Vein endothelial cell (primary cell): ENCODE measurements at places on chromosomes 12 and 14. TPM values are rescaled to one million over a fixed set of nuclear protein-coding genes. Genes with fewer than 3 reads are reported as not detected.

SCN8A gene
- total RNA-seq = 2.5 and 4.9 TPM in 2 replicates

TMTC1 gene
- total RNA-seq = 1.2 and 2.0 TPM in 2 replicates

FBXO21 gene
- 73.2 and 92.4 TPM in 2 replicates for total RNA-seq

SPX gene
- under 0.01 and 0.10 TPM in 2 replicates for total RNA-seq

SOX5 gene
- total RNA-seq = 1.5 and 2.6 TPM in 2 replicates

CNIH1 gene
- 157 and 164 TPM in 2 replicates for total RNA-seq

DPY19L2 gene
- total RNA-seq = 0.29 and 0.98 TPM in 2 replicates

RTL1 gene
- total RNA-seq = not detected in 2 replicates

ALDH2 gene
- 65.9 and 79.4 TPM in 2 replicates for total RNA-seq
